Stimulated activated CD8-positive, alpha-beta memory T cell treated with anti-CD3 and anti-CD28 coated beads, Interleukin-7, amount 100 ng/mL, for 1 hour (primary cell): ENCODE measurements at places on chromosomes 5 and 9.
A peak's percentile ranks its signal among the peaks of the same experiment; 100 is the strongest.

GRCh38 chr9:121353241-121354061 is 16.6 kb downstream of the STOM start:
- DNase-seq: peak; percentile 27

DNA sequence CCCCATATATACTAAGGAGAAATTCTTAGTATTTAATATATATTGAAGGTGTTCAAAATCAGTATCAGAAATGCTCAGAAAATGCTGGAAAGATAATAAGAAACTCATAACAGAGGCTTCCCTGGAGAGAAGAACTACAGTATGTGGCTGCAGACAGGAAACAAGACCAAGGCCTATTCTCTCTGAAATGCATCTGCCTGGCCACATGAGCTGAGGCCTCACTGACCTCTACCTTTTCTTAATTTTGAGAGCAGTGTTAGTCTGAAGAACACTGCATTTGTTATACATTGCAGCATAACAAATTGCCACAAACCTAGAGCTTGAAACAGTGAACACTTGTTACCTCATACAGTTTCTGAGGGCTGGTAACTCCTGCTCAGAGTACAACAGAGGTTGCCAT is 133.4 kb upstream of the SPEF2 start:
- DNase-seq: no peak

- peak; percentile 17 for DNase-seq
Measured at GRCh38 chr9:2016408-2017330, 1.5 kb downstream of the SMARCA2 start.

GRCh38 chr9:37730256-37730655 is 23.3 kb upstream of the TRMT10B start:
- DNase-seq: no peak

- no peak for DNase-seq
Measured at GRCh38 chr5:139501381-139501780, 18.8 kb upstream of the STING1 start.

DNA sequence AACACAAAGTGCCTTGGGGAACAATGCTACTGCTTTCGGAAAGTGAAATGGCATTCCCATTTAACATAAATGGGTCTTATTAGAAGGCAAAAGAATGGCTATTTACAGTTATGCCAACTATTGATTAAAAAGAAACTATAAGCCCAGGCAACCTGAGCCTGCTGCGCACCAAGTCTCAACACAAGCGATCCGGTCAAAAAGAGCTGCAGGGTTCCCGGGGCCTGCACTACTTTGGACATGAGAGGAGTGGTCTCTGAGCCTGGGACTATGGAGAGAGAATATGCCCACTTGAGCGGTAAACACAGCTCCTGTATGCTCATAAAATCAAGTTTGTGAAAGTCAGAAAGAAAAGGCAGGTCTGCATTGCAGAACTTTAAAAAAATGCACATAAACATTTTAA is 660.7 kb downstream of the EFNA5 start:
- DNase-seq: no peak

GRCh38 chr9:90815183-90815943 is 13.7 kb downstream of the SYK start:
- no peak for DNase-seq

- DNase-seq: no peak
Measured at GRCh38 chr5:154850255-154851062, at the start of gene FAXDC2. Gene FAXDC2 (minus strand): TSS chr5:154850603. CDS start chr5:154838178, 12,425 bp downstream.

DNA sequence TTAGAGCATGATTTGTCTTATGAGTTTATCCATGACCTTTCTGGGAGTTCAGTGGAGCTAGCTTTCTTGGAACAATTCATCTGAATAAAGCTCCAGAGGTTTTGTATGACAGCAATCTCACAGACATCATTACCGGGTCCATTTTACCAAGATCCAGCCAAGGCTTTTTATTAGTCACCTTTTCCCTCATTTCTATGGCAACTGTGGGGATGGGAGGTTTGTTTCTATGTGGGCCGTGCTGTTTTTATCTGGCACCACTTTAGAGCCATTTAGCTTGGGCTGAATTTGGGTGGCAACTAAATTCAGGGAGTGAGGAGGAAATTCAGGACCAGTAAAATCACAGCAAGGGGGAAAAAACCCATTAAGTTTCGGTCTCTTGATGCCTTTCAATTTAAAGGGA is 245.7 kb downstream of the NSG2 start:
- DNase-seq: no peak

- no peak for DNase-seq
Measured at GRCh38 chr5:100832252-100833230, 70.5 kb downstream of the ST8SIA4 start.

GRCh38 chr9:22857316-22857715 is 410.7 kb downstream of the DMRTA1 start:
- DNase-seq: no peak

DNA sequence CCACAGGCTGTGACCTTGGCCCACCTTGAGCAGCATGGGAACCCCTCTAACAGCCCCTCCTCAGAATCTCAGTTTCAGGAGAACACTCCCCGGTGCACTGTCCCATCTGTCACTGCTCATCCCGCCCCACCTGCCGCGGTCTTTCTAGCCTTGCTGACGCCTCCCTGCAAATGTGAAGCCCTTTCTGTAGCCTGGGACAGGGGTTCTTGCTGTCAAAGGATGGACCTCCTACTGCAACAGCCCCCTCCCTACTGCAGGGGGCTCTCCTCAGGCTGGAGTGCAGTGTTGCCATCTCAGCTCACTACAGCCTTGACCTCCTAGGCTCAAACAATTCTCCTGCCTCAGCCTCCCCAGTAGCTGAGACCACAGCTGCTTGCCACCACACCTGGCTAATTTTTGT is 20.0 kb downstream of the OR2V1 start:
- no peak for DNase-seq

- no peak for DNase-seq
Measured at GRCh38 chr9:114069476-114070187, 8.5 kb downstream of the AMBP start.

GRCh38 chr5:141003791-141004611 is 37.7 kb downstream of the PCDHAC2 start:
- DNase-seq: no peak

- DNase-seq: no peak
Measured at GRCh38 chr5:1182633-1183423, 18.6 kb upstream of the SLC6A19 start.

DNA sequence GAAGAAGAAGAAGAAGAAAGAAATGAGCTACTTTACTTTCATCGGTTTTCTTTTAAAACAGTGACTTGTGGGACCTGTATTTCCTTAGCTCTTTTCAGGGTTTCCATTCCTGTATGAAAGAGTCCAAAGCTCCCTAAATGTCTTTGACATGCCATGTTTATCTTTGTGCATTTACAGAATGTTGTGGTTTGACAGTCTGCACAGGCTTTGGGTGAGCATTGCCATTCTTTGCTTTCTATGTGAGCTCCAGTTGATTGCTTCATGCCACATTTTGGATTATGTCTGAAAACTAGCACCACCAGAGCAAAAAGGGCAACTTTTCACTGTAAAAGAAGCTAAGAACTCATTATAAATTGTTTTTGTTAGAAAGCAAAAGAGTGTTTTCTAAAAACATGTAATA is 733.4 kb downstream of the TLE4 start:
- DNase-seq: no peak

DNA sequence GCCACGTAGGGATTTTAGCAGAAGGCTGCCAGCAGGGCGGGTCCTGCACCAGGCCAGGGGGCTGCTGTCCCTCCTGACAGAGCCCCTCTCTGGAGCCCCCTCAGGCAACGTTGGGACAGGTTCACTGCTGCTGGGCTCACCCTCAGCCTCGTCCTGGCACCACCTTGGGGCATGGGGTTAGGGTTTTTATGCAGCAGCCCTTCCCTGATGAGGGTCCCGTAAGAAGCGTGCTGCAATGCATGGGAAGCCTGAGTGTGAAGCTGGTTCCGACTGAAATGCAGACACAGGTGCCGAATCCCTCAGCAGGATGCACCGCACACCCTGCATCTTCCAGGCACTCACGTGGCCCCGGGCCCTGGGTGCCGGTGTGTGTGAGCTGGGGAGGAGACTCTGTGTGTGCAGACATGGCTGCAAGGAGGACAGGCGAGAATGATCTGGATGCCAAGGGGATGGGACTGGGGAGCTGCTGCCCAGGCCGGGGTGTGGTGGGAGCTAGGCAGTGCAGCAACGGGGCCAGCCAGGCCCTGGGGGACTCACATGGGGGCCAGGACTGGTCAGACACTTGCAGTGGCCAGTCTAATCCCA is 27.1 kb downstream of the ZDHHC11B start:
- DNase-seq: no peak

DNA sequence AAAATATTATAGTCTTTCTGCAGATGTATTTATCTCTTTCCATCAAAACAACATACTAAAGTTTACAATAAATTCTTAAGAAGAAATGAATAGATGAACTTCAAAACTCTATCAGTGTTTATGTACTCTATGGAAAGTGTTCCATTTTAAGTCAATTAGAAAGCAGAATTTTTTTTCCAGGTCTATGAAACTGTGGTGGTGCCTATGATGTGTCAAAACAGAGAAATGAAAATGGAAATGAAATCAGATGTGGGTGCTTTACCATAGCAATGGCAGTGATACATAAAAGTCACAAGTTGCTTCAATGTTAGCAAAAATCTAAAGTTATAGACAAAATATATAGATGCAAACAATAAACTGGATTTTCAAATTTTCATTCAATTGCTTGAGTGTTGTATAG is 97.3 kb downstream of the PTCH1 start:
- no peak for DNase-seq

DNA sequence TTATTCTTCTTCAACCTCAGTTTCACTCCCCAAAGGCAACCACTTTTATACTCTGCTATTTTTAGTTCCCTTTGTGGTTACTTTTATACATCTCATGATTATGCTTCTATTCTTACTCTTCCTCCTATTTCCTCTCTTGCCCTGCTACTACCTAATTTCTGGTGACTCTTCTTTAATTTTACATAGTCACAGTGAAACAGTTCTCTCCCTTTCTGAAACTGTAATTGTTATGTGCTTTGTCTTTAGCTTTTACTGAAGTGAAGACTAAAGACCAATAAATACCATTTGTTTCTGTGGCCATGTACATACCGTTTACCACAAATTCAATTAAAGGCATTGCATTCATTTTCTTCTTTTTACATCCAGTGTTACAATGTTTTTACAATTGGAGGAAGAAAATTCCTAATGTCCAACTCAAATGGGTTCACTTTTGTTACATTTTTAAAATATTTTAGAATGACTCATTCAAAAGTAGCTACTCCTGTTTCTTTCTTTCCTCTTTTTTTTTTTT is 410.6 kb downstream of the PSAT1 start:
- DNase-seq: no peak

GRCh38 chr5:170251462-170251861 is 18.7 kb downstream of the C5orf58 start:
- DNase-seq: no peak

DNA sequence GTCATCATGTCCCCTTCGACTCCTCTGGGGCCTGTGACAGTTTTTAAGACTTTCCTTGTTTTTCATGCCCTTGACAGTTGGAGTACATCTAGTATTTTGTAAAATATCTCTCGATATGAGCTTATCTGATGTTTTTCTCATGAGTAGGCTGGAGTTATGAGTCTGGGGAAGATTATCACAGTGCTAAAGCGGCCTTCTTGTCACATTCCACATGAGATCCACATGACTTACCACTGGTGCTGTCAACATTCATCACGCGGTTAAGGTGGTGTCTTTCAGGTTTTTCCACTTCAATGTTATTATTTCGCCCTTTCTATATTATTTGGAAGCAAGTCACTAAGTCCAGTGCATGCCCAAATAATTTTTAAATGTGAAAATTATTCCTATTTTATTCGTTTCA is 17.1 kb upstream of the CAST start:
- no peak for DNase-seq

DNA sequence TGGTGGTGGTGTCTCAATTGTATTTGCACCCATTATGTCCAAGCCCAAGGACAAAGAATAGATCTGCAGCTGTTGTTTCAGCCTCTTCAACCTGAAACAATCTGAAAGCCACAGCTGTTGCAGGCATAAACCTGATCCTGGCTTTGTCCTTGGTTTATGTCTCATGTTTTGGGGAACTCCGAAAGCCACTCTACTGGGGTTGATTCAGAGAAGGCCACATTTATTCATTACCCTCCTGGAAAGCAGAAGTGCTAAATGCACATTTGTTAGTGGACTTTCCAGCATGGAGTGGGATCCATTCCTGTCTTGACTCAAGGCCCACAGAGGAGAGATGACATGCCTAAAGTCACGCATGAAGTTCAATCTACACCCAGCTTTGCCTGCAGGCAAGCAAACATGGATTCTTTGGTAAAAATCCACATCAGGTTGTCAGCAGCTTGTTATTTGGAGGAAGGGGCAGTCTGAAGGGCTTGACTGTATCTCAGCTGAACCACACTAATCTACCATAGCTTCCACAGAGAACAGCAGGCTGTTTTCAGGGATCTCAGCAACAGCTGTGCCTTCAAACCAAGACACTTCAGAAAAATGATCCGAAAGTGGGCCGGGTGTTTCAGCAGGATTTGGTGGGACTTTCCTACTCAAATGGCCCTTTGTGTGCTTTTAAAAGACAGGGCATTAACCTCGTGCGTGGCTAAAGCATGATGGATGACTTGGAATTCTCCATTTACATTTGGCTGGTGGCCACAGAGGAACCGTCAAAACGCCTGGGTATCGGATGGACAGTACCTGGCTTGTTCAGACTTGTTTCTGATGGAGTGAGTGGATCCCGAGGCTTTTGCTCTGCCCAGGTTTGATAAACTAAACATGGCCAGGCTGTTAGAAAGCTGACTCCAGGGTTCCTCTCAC is 36.2 kb upstream of the ADAM19 start:
- DNase-seq: no peak

GRCh38 chr5:65742565-65743231 is 20.7 kb downstream of the NLN start:
- DNase-seq: no peak

- DNase-seq: no peak
Measured at GRCh38 chr9:79403495-79403894, 168.3 kb upstream of the TLE4 start.

GRCh38 chr5:41893074-41893851 is 10.9 kb upstream of the RIMOC1 start:
- no peak for DNase-seq

DNA sequence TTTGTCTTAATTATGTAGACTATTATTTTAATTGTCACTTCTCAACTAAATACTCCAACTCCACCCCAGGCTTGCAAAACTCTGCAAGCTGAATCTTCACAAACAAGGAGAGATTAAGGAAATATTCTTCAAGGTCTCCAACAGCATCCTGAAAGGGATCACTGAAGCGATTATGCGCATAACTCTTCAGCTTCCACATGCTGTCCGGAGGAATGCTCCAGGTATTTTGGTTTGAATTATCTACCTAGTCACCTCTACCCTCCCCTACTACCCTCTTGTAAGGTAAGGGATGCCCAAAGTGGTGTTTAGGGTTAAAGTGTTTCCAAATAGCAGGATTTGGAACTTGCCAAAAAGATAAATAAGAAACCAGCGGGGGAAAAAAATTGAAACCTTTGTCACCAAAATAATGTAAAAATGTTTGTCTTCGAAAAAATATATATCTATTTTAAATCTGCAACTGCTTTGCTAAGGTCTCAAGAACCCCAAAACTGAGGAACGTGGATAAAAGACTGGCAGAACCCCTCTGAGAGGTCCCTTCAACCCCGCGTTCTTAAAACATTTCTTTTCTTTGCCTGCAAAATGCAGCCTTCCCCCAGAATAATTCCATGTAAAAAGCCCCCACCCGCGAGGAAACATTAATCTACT is 11.6 kb downstream of the PTCH1 start:
- DNase-seq: no peak
